Calu3 (cell line): ENCODE measurements at places on chromosomes 4 and X. TPM values are rescaled to one million over a fixed set of nuclear protein-coding genes. Genes with fewer than 3 reads are reported as not detected.

- no peak for DNase-seq
- H3K27ac ChIP-seq = no peak overlapping the region
- peaks cover 34% of the 10 kb centered on the region for H3K27me3 ChIP-seq
- H3K36me3 ChIP-seq = no peaks in the 10 kb centered on the region
- H3K4me3 ChIP-seq = no peak overlapping the region
These were observed 98.1 kb upstream of the TEX13D start for GRCh38 chrX:124234348-124234747.

GRCh38 chr4:177489471-177490246 is 47.4 kb upstream of the AGA start:
- H3K4me1 ChIP-seq = peaks cover 32% of the 10 kb centered on the region
- no peak overlapping the region for H3K4me3 ChIP-seq
- no peaks in the 10 kb centered on the region for H3K36me3 ChIP-seq
- no peak overlapping the region for H3K27ac ChIP-seq

Gene PSAPL1
- total RNA-seq = not detected in 2 replicates

- H3K27me3 ChIP-seq = no peaks in the 10 kb centered on the region
- DNase-seq = no peak
- no peaks in the 10 kb centered on the region for H3K36me3 ChIP-seq
These were observed 59.8 kb downstream of the DDIT4L start for GRCh38 chr4:100130491-100130890.

- H3K4me1 ChIP-seq = no peaks in the 10 kb centered on the region
- no peaks in the 10 kb centered on the region for H3K36me3 ChIP-seq
- no peak for DNase-seq
These were observed 2750.2 kb downstream of the ARAP2 start for GRCh38 chr4:33494150-33494549.

Gene GCNA
- 8.1 and 10.2 TPM in 2 replicates for total RNA-seq

- H3K36me3 ChIP-seq = peaks cover 12% of the 10 kb centered on the region
- no peak overlapping the region for H3K27ac ChIP-seq
- H3K27me3 ChIP-seq = no peaks in the 10 kb centered on the region
- no peak for DNase-seq
- H3K4me3 ChIP-seq = no peak overlapping the region
These were observed 38.0 kb downstream of the GPM6B start for GRCh38 chrX:13778916-13779315.

- no peak for DNase-seq
- H3K4me1 ChIP-seq = peaks cover 16% of the 10 kb centered on the region
- no peaks in the 10 kb centered on the region for H3K27me3 ChIP-seq
- no peak overlapping the region for H3K27ac ChIP-seq
- no peak overlapping the region for H3K4me3 ChIP-seq
These were observed 17.5 kb downstream of the TRAPPC2 start for GRCh38 chrX:13716905-13717304.

DNA sequence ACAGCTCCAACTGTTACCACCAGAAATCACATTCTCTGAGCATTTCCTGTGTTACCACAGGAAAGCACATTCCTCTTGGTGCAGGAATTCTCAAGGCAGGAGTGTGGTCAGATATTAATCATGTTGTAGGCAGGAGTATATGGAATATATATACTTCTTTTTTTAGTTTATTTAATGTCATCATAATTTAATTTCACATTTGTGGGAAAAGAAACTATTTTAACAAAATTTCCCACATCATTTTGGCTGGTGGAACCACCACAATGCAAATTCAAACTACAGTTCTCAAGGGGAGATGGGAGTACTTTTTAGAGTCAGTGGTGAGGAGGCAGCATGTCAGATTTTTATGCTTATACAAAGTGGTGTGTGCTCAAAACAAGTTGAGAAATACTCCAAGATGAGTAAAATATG is 139.0 kb downstream of the ATP10D start:
- H3K27ac ChIP-seq = no peak overlapping the region
- no peak overlapping the region for H3K4me3 ChIP-seq
- no peaks in the 10 kb centered on the region for H3K27me3 ChIP-seq
- no peaks in the 10 kb centered on the region for H3K36me3 ChIP-seq
- H3K4me1 ChIP-seq = no peaks in the 10 kb centered on the region
- no peak for DNase-seq

GRCh38 chrX:68989865-68990606 is 161.2 kb downstream of the EFNB1 start:
- no peak overlapping the region for H3K27ac ChIP-seq
- H3K27me3 ChIP-seq = no peaks in the 10 kb centered on the region
- H3K4me3 ChIP-seq = no peak overlapping the region
- H3K4me1 ChIP-seq = peaks cover 1% of the 10 kb centered on the region

Gene CPLX1
- 0.42 and 0.93 TPM in 2 replicates for total RNA-seq

GRCh38 chr4:138408758-138409157 is 166.6 kb upstream of the SLC7A11 start:
- peaks cover 21% of the 10 kb centered on the region for H3K4me1 ChIP-seq
- H3K27ac ChIP-seq = no peak overlapping the region
- no peaks in the 10 kb centered on the region for H3K36me3 ChIP-seq
- DNase-seq = no peak

- H3K27ac ChIP-seq = no peak overlapping the region
- no peaks in the 10 kb centered on the region for H3K27me3 ChIP-seq
- H3K36me3 ChIP-seq = no peaks in the 10 kb centered on the region
- H3K4me3 ChIP-seq = no peak overlapping the region
These were observed 11.5 kb upstream of the CAMK2D start for GRCh38 chr4:113773014-113773413.

Gene UBE2A
- total RNA-seq = 64.2 and 65.0 TPM in 2 replicates

Gene MBNL3
- total RNA-seq = 18.9 and 21.0 TPM in 2 replicates

GRCh38 chr4:70027011-70027410 is 1.2 kb upstream of the HTN3 start:
- no peaks in the 10 kb centered on the region for H3K4me1 ChIP-seq
- no peaks in the 10 kb centered on the region for H3K36me3 ChIP-seq
- H3K4me3 ChIP-seq = no peak overlapping the region
- H3K27me3 ChIP-seq = no peaks in the 10 kb centered on the region
- H3K27ac ChIP-seq = no peak overlapping the region

DNA sequence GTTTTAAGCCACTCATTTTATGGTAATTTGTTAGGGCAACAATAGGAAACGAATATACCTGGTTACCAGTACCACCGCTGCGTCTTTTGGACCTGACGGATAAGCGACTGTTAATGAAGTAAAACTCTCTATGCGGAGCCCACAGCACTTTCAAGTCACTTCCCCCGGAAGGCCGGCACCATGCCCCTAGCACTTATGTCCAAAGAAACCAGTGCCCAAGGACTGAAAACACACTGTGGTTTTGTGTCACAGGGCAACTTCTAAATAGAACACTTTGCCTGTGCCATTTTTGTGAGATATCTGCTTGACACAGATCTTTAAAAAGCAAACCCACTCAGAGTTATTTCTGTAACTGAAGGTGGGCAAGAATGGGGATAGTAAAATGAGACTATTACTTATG is 22.7 kb downstream of the SH3KBP1 start:
- H3K27me3 ChIP-seq = no peaks in the 10 kb centered on the region
- no peak overlapping the region for H3K4me3 ChIP-seq
- H3K4me1 ChIP-seq = peaks cover 13% of the 10 kb centered on the region
- no peaks in the 10 kb centered on the region for H3K36me3 ChIP-seq

GRCh38 chr4:114021451-114021850 is 42.0 kb upstream of the ARSJ start:
- H3K4me1 ChIP-seq = peaks cover 13% of the 10 kb centered on the region
- no peak overlapping the region for H3K27ac ChIP-seq
- no peaks in the 10 kb centered on the region for H3K36me3 ChIP-seq
- no peak overlapping the region for H3K4me3 ChIP-seq
- no peak for DNase-seq

DNA sequence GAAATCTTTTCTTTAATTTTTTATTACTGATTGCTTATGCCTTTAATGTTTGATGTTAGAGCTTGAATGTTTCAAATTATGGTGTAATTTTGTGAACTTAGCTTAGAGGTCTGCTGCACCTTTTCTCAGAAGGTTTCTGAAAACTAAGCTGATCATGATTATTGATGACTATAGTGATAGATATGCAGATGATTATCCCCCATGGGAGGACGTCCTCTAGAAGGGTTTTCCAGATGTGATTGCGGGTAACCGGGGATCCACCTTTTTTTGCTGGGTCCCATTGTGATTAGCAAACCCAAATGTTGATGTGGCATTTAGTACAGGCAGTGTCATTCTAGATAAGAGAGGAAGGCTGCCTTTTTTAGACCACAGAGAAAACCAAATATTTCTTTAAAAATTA is 272.9 kb downstream of the FBXO8 start:
- H3K4me3 ChIP-seq = no peak overlapping the region
- no peaks in the 10 kb centered on the region for H3K27me3 ChIP-seq
- H3K36me3 ChIP-seq = no peaks in the 10 kb centered on the region
- H3K27ac ChIP-seq = no peak overlapping the region
- peaks cover 8% of the 10 kb centered on the region for H3K4me1 ChIP-seq

Gene SYTL5
- 0.47 and 1.2 TPM in 2 replicates for total RNA-seq

Gene RGN
- 0.42 TPM in 1 of 2 replicates, not detected in the other for total RNA-seq

Gene ITIH6
- total RNA-seq = 0.47 TPM in 1 of 2 replicates, not detected in the other

- DNase-seq = no peak
- no peak overlapping the region for H3K4me3 ChIP-seq
- no peaks in the 10 kb centered on the region for H3K27me3 ChIP-seq
- no peak overlapping the region for H3K27ac ChIP-seq
- no peaks in the 10 kb centered on the region for H3K36me3 ChIP-seq
These were observed 43.3 kb upstream of the PRDM8 start for GRCh38 chr4:80153874-80154544.

DNA sequence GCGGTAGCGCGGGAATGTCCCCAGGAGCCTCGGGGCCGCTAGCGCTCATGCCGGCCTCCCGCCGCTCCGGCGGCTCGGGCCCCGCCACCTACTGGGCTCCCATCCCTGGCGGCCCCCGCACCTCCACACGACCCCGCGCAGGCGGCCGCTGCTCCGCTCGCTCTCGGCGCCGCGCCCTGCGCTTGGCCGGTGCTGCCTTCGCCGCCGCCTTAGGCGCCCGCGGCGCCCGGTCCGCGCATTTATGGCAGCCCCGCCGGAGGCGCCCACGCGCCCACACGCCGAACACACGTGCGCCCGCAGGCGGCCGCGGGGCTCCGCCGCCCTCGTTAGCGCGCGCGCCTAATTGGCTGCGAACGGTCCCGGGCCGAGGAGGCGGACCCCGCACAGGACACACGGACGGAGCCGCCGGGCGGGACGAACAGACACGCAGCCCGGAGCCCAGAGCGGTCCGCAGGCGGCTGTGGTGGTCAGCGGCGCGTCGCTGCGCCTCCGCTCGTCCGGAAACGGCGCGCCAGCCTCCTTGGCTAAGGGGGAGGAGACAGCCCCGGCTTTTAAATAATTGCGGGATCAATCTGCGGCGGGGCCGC is at the start of gene NKX1-1:
Gene NKX1-1, minus strand, starts transcription at position 49 of the 587 bp plus-strand sequence. Its CDS starts 0 bp downstream, at position 49.
- no peak within 1 kb of the TSS for H3K27ac ChIP-seq
- H3K27me3 ChIP-seq = peaks cover 27% of the 10 kb centered on the region
- no peak within 1 kb of the TSS for H3K4me3 ChIP-seq
- no peaks in the 10 kb centered on the region for H3K36me3 ChIP-seq
- H3K4me1 ChIP-seq = no peaks in the 10 kb centered on the region
- no peak for DNase-seq

DNA sequence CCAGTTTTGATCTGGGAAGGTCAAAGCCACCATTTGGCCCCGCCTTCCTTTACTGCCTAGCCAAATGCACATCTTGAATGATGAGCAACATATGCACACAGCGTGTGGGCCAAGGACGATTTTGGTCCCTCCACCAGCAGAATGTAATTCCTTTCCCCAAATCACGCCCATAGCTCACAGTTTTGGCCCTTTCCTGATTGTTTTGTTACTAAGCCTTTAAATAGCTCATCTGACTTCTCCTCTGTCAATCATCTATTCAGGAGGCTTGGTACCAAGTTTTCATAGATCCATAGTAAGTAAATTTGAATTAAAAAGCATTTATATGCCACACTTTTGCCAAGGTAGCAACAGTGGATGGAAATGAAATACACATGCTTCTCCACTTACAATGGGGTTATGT is 123.3 kb downstream of the NFKB1 start:
- DNase-seq = no peak
- no peaks in the 10 kb centered on the region for H3K27me3 ChIP-seq
- peaks cover 64% of the 10 kb centered on the region for H3K4me1 ChIP-seq
- H3K36me3 ChIP-seq = peaks cover 5% of the 10 kb centered on the region
- H3K4me3 ChIP-seq = no peak overlapping the region

DNA sequence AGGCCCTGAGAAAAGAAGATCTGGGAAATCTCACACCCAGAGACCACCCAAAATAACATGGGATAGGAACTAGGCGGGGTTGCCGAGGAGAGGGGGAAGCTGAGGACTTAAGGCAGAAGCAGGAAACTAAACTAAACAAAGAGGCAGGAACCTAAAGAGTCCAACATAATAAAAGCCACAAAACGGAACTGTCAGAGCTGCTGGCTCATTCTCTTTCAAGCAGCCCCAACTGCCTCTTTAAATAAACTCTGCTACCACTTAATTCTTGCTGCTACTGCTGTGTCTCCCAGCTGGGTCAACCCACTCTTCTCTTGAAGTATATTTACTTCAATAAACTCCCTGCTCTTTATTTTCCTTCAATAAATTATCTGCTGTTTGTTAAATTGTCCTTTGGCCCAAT is 44.5 kb downstream of the MAGEB16 start:
- H3K36me3 ChIP-seq = no peaks in the 10 kb centered on the region
- H3K27me3 ChIP-seq = no peaks in the 10 kb centered on the region
- DNase-seq = no peak
- H3K4me1 ChIP-seq = no peaks in the 10 kb centered on the region
- H3K4me3 ChIP-seq = no peak overlapping the region
- no peak overlapping the region for H3K27ac ChIP-seq

DNA sequence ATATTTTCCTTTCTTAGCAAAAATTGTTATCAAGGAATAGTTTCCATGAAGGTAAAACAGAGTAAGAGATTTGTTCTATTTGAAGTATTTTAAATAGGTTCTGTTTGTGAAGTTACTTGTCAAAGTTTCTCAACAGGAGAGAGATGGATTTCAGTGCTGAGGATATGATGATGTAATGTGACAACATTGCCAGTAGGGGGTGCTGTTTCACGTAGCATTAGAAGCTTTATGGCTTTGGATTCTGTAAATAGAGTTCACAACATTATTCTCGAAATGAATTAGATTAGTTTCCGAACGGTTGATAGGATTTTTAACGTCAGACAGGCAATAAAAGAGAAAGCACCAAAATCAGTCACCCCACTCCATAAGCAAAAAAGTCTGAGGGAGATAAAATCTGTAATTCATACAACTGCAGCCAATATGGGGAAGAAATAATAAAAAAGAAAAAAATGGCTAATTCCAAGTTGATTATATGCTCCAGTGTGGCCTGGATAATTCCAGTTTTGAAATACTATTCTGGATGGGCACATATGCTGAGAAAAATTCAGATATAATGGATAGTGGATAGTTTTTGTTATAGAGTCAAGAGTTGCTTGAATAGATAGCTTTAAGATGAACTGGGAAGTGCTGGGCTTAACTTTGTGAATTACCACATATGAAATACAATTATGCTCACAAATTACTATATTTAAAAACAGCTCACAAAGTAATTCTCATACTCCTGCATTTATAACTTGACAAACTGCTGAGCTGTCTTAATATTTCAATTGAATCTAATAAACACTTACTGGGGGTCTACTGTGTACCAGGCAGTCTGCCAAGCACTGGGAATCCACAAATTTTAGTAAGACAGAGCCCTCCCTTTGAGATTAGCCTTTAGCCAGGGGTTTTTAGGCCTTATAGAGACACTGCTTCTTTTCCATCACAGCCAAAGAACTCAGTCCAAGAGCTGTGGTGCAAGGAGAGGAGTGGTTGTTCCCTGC is 109.1 kb downstream of the GPAT3 start:
- peak; percentile 44 for DNase-seq
- H3K4me1 ChIP-seq = no peaks in the 10 kb centered on the region
- H3K4me3 ChIP-seq = no peak overlapping the region
- H3K36me3 ChIP-seq = no peaks in the 10 kb centered on the region
- H3K27me3 ChIP-seq = peaks cover 24% of the 10 kb centered on the region
